ENCODE measurements at places on chromosomes 16 and 17.
A peak's percentile ranks its signal among the peaks of the same experiment; 100 is the strongest.

GRCh38 chr16:55021595-55022475 lies 91.2 kb downstream of the IRX5 start:
- DNase-seq: peak; percentile 22

- DNase-seq: no peak
Observed at GRCh38 chr17:3298260-3298659, at the start of gene OR3A1. TSS of gene OR3A1 (minus strand) at chr17:3298360. CDS start at chr17:3292582, 5,778 bp downstream.

- DNase-seq: no peak
Observed at GRCh38 chr16:84397090-84397489, 28.8 kb downstream of the ATP2C2 start.

GRCh38 chr17:27349540-27350021 lies 55.7 kb downstream of the WSB1 start:
- DNase-seq: no peak

- no peak for DNase-seq
Observed at GRCh38 chr16:27531826-27532800, 17.6 kb downstream of the GTF3C1 start.

DNA sequence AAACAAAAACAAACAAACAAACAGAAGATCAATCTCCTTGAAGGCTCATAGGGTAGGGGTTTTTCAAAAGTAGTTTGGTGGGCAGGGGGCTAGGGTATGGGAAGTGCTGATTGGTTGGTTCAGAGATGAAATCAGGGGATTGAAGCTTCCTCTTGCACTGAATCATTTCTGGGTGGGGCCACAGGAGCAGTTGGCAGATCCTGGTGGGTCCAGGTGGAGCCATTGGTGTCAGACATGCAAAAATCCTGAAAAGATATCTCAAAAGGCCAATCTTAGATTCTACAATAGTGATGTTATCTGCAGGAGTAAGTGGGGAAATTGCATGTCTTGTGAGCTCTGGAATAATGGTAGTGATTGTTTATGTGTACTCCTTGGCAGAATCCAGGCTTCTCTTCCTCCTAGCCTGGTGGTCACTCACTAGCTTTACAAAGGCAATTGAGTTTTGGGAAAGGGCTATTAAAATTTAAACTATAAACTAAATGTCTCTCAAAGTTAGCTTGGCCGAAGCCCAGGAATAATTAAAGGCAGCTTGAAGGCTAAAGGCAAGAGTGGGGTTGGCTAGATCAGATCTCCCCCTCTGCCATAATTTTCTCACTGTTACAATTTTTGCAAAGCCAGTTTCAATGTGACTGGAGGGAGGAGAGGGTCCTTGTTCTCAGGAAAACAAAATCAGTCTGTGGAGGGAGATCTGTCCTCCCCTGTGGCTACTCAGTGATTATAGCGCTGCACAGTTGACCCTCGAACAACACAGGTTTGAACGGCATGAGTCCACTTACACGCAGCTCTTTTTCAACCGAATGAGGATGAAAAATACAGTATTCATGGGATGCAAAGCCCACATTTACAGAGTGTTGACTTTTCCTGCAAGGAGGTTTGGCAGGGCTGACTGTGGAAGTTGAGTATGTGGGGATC lies 45.2 kb downstream of the RNF112 start:
- DNase-seq: no peak

DNA sequence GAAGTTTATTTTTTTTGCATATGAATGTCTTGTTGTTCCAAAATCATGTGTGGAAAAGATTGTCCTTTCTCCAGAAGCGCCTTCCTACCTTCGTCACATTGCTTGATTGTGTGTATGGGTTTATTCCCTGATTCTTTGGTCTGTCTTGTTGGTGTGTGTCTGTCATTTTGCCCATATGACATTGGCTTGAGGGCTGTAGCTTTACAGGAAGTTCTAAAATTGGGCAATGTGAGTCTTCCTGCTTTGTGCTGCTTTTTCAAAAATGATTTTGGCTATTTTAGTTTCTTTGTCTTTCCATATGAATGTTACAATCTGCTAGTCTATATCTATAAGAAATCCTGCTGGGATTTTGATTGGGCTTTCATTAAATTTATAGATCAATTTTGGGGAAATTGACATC lies 217.2 kb downstream of the SNX29 start:
- no peak for DNase-seq

DNA sequence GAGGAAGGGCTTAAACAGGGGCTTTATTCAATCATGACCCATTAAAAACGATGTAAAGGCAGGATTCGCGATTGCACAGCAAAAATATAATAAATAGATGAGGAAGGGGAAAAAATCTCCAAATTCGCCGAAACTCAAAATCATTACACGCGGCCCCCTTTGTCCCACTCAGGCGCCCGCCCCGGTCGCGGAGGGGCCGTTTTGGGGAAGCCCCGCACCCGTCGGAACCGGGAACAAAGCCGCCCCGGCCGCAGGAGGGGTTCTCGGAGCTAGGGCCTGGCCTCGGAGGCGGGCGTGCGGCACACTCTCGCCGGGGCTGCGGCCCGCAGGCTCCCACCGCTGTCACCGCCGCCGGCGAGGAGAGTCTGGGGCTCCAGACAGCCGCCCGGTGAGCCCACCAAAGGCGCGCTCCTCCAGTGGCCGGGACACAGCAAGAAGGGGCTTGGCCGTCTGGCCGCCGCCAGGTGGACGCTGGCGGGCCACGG lies 521 bp downstream of the C16orf87 start:
- DNase-seq: no peak

- no peak for DNase-seq
Observed at GRCh38 chr16:74487634-74488495, 66.6 kb upstream of the CLEC18B start.

- no peak for DNase-seq
Observed at GRCh38 chr17:35947156-35947585, 3.7 kb upstream of the LYZL6 start.

DNA sequence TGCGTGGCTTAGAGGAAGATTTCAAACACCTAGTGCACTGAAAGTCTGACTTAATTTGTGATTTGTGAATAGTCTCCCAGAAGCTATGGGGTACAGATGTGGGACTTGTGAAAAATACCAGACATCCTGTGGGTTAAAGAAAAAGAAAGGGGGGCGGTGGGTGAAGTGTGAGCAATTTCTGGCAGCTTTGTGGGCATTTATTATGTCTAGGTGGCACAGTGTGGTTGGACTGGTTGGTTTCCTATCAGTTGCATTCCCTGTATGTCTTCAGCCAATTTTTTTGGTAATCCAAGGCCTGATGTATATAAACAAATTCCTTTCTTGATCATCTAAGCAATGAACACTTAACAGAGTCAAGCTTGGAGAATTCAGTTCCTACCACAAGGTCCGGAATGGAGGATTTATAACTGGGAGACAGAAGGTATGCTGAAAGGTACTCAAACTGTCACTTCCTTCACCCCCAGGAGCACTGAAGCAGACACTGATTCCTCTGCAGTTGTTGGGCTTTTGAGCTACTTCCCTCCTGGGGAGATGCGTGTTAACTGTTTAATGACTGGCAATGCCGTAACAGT lies 211.6 kb downstream of the WWOX start:
- DNase-seq: no peak

GRCh38 chr16:4109250-4109736 lies 6.9 kb downstream of the ADCY9 start:
- no peak for DNase-seq

DNA sequence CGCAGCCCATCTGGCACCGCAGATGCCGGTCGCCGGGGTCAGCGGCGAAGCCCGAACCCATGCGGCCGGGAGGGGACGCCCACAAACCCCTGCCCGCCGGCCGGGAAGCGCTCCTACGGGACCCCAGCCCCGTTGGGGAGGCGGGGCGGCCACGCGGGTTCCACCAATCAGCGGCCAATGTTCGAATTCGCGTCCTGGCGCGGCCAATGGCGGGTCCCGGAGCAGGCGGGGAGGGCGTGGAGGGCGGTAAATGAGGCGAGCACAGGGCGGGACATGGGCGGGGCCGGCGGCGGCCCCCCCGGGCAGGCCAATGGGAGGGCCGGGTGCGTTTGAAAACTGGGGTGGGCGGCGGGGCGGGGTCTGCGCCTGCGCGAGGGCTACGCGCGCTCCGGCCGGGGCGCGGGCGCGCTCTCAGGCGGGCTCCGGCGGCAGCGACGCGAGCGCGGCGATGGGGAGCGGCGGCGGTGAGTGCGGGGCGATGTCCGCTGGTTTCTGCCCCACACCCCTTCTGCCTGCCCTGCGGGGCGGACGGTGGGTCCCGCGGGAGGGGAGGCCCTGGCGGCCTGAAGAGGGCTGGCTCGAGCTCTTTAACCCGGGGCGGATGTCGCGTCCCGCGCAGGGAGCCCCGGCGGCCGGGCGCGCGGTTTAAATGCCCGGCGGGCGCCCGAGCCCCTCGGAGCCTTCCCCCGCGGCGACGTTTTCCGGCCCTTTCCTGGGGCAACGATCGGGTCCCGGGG lies at the start of gene CCNF:
CCNF (plus strand) TSS at position 414 of the 737 bp plus-strand sequence; CDS start at position 449, 35 bp downstream.
- DNase-seq: peak; percentile 72

GRCh38 chr16:2969545-2970521 lies 685 bp downstream of the PAQR4 start:
- no peak for DNase-seq

GRCh38 chr17:14731591-14731990 lies 430.7 kb downstream of the HS3ST3B1 start:
- DNase-seq: no peak

- no peak for DNase-seq
Observed at GRCh38 chr17:2571523-2572303, 21.7 kb upstream of the PAFAH1B1 start.

- peak; percentile 19 for DNase-seq
Observed at GRCh38 chr17:8436169-8436843, 622 bp downstream of the NDEL1 start.

DNA sequence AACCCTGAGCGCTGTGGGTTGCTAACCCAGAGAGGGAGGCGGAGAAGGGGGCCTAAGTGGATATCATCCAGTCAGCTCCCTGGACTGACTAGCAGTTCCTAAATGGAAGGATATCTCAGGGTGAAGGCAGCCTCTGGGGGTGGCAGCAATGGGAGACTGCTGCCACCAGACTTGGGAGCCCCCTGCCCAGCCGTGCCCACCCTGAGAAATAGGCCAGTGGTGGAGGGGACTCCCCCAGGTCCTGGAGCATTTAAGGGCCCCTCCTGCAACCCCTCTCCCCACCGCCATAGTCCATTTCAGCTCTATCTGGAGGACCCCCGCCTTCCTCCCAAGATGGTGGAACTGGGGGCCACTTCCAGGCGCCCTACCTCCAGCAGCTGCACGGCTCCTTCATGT lies 8.4 kb downstream of the TSPOAP1 start:
- no peak for DNase-seq

All from HS-5 (cell line).